ENCODE measurements at places on chromosomes 2 and 18.

DNA sequence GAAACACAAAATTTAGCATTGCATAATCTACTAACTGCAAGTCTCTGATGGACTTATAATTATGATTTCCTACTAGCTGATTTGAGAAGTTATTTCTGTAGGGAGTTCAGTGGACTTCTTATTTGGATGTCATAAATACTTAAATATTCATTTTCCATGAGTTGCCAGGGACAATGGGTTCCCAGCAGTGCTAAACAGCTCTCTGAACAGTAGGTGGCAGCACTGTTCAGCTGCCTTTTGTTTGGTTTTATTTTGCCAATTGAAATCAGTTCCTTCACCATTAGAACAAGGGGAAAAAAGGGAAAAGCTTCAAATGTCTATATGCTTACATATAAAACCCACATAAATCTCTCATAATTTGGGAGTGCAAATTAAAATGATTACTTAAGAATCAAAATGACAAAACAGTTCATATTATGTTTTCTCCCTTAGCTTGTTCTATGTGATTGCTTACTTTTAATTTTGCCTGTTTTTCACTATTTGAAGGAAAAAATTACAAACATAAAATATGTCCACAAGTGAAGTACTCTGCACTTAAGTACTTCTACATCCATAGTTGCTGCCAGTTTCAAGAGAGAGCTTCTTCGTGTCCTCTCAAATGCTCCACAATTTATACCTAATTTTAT is 898.9 kb downstream of the CPS1 start:
- H3K36me3 ChIP-seq, result no peaks in the 10 kb centered on the region
- no peaks in the 10 kb centered on the region for H3K27me3 ChIP-seq
- DNase-seq, result no peak

DNA sequence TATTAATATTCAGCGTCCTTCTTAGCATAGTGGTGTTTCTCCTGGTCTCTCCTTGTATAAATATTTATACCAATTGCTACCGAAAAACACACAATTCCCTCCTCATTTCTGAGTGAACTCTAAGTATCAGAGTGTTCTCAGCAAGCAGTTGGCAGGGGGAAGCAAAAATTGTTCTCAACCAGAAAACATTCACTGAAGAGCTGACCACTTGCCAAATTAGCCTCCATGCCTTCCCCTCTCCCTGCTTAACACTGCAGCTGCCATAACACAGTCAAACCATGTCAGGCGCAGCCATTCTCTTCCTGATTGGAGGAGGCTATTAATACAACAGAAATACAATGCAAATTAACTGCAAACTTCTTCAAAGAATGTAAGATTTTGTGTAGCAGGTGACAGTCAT is 105.0 kb downstream of the COL6A3 start:
- no peaks in the 10 kb centered on the region for H3K27me3 ChIP-seq
- no peak for DNase-seq
- H3K36me3 ChIP-seq, result no peaks in the 10 kb centered on the region

GRCh38 chr2:43848214-43848613 is 9.4 kb downstream of the ABCG8 start:
- no peaks in the 10 kb centered on the region for H3K4me1 ChIP-seq
- no peak overlapping the region for H3K4me3 ChIP-seq
- no peaks in the 10 kb centered on the region for H3K27me3 ChIP-seq
- no peak overlapping the region for H3K27ac ChIP-seq

DNA sequence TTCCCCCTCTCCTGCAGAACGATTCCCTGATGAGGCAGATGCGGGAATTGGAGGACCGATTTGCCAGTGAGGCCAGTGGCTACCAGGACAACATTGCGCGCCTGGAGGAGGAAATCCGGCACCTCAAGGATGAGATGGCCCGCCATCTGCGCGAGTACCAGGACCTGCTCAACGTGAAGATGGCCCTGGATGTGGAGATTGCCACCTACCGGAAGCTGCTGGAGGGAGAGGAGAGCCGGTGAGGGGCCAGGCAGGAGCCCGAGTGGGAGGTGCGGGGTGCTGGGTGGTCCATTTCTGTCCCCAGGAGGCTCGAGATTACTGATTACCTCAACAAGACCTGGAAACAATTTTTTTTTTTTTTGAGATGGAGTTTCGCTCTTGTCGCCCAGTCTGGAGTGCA is 3.1 kb downstream of the DES start:
- no peak overlapping the region for H3K4me3 ChIP-seq
- no peak overlapping the region for H3K27ac ChIP-seq
- H3K36me3 ChIP-seq, result no peaks in the 10 kb centered on the region
- H3K27me3 ChIP-seq, result peaks cover 39% of the 10 kb centered on the region

GRCh38 chr2:237669283-237669627 is 41.9 kb downstream of the LRRFIP1 start:
- peaks cover 18% of the 10 kb centered on the region for H3K4me1 ChIP-seq
- no peaks in the 10 kb centered on the region for H3K36me3 ChIP-seq
- no peak for DNase-seq
- no peak overlapping the region for H3K27ac ChIP-seq
- no peaks in the 10 kb centered on the region for H3K27me3 ChIP-seq

- H3K27me3 ChIP-seq, result no peaks in the 10 kb centered on the region
- H3K36me3 ChIP-seq, result no peaks in the 10 kb centered on the region
- H3K4me3 ChIP-seq, result peak overlapping the region; percentile 88
- H3K4me1 ChIP-seq, result no peaks in the 10 kb centered on the region
- peak overlapping the region; percentile 95 for H3K27ac ChIP-seq
Observed at GRCh38 chr2:159615367-159616285, 722 bp downstream of the BAZ2B start.

GRCh38 chr2:173171321-173171720 is 95.7 kb downstream of the MAP3K20 start:
- no peaks in the 10 kb centered on the region for H3K36me3 ChIP-seq
- no peak overlapping the region for H3K4me3 ChIP-seq
- no peaks in the 10 kb centered on the region for H3K4me1 ChIP-seq
- no peak overlapping the region for H3K27ac ChIP-seq
- no peak for DNase-seq
- H3K27me3 ChIP-seq, result no peaks in the 10 kb centered on the region

DNA sequence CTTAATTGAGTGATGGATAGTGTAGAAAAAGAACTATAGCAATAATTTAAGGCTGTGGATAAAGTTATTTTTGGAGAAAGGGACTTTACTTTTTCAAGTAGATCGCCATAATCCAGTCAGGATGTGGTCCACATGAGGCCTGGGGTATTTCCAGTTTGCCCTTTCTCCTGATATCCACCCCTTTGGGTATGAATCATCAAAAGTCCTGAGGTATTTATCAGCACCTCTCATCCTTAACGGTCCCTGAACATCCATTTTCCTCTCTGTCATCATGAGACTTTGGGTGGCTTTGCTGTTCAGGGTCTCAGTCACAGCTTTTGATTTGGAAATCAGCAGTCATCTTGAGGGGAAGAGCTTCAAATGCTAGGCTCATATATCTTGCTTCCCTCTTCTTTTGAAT is 39.3 kb upstream of the ELAC1 start:
- H3K27ac ChIP-seq, result no peak overlapping the region
- H3K4me1 ChIP-seq, result no peaks in the 10 kb centered on the region
- no peaks in the 10 kb centered on the region for H3K36me3 ChIP-seq

DNA sequence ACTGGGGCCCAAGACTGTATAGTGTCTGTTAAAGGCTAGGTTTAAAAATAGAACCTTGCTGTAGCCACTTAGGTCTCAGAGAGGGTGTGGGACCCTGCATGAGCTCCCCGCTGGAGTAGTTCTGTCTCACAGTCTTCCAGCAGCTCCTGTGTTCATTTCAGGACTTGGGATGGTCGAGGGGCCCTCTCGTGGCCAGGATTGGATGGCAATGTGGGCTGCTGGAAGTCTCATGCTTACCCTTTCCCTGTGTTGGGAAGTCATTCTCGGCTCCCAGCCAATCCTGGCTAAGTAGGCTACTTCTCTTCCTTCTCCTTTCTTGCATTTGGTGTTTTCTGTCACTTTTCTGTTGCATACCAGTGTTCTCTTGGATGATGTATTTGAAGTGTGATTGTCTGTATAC is 284.0 kb upstream of the GCFC2 start:
- no peaks in the 10 kb centered on the region for H3K4me1 ChIP-seq
- no peak overlapping the region for H3K27ac ChIP-seq
- no peaks in the 10 kb centered on the region for H3K27me3 ChIP-seq
- no peak overlapping the region for H3K4me3 ChIP-seq

DNA sequence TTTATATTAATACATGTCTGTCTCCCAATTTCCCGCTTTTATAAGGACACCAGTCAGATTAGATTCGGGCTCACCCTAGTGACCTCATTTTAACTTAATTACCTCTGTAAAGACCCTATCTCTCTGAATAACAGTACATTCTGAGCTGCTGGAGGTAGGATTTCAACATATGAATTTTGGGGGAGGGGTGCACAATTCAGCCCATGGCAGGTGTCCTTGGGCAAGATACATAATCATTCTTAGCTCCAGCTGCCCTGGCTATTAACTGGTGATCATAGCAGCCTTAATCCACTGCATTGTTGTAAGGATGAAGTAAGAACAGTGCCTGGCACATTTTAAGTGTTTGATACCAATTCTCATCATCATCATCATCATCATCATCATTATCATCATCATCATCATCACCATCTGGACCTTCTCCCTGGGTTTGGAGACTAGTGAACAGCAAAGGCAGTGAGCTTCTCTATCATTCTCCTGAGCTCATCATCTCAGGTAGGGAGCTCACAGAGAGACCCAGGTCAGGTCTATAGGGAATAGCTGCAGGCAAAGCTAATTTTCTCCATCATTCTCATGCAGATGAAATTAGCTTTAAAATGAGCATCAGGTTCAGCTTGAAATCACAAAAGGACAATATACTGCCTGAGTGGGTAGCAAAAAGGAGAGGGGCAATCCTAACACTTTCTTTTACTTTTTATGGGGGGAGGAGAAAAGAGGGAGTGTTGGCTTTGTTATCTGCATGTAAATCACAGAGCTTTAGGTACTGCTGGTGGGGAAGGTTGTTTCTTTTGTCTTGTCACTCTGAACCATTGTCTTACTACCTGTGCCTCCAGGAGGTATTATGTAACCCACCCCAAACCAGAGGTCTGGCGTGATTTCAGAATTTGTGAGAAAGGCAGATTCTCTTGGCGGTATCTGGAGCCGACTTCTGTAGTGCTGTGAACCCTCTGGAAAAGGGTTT is 125.5 kb upstream of the SPRED2 start:
- peaks cover 5% of the 10 kb centered on the region for H3K27me3 ChIP-seq
- peak overlapping the region; percentile 31 for H3K4me3 ChIP-seq
- H3K27ac ChIP-seq, result no peak overlapping the region

DNA sequence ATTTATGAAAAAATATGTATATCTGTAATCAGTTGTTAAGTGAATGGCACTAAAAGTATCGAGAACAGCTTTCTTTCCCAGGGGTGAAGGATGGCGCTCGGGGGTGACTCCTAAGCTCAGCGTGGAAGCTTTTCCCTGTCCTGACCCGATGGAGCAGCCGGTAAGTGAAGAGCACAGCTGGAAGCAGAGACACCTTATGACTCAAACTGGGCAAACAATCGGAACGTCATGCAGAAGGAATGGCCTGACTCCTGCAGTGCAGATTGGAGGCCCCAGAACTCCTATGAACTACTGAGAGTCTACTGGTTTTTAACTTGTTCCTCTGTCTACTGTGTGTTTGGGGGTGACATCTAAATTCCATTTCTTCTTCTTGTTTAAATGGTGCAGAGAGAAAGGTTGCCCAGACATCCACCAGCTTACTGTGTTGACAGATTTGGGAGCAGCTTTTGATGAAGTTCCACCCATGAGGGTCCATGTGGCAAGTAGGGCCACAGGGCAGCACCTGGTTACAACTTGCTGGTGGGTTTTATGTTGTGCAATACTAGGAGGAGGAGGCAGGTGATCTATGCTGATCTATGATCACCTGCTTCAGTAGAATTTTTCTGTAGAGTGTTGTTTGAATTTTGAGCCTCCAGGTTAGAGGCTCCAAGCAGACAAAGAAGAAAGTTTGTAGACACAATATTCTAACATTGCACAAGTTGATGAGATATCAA is 52.8 kb upstream of the TMEM182 start:
- H3K27me3 ChIP-seq, result no peaks in the 10 kb centered on the region
- no peak overlapping the region for H3K4me3 ChIP-seq
- H3K27ac ChIP-seq, result no peak overlapping the region
- no peak for DNase-seq
- no peaks in the 10 kb centered on the region for H3K36me3 ChIP-seq

GRCh38 chr2:69934614-69934908 is 19.7 kb downstream of the MXD1 start:
- H3K27ac ChIP-seq, result no peak overlapping the region
- peaks cover 2% of the 10 kb centered on the region for H3K4me1 ChIP-seq
- H3K4me3 ChIP-seq, result no peak overlapping the region
- no peaks in the 10 kb centered on the region for H3K27me3 ChIP-seq
- H3K36me3 ChIP-seq, result no peaks in the 10 kb centered on the region
- no peak for DNase-seq

GRCh38 chr2:238439917-238440316 is 13.2 kb downstream of the ASB1 start:
- H3K27ac ChIP-seq, result no peak overlapping the region
- DNase-seq, result no peak
- H3K4me3 ChIP-seq, result no peak overlapping the region
- H3K36me3 ChIP-seq, result peaks cover 12% of the 10 kb centered on the region
- no peaks in the 10 kb centered on the region for H3K4me1 ChIP-seq

DNA sequence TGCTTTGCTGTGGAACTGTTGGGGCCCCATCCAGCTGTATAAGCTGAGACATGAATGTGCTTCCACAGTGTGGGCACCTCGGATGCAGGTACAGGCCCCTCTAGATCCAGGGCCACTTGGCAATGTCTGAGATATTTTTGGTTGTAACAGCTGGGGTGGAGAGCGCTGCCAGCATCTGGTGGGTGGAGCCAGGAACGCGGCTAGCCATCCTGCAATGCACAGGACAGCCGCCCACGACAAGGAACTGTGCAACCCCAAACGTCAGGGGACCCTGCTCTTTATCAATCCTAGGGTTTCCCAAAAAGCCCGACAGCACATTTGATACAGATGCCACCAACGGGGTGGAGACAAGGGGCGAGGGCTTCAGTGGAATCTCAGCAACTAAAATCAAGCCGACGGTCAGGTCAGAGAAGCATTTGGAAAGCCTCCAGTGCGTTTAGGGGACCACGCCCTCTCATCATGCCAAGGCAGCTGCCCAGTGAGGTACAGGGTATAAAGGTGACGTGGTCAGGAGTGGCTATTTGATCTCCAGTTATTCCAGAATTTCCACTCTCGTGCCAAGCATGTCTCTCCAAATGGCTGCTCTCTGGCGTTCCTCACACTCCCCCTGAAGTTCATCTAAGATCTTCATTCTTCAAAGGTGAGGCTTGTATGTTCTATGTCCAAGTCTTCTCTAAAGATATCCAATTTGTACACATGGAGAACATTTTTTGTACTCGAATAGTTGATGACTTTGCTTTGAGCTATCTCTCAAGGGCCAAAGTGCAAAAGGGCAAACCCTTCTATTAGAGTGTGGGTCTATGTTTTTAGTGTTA is 55.7 kb downstream of the LRRFIP1 start:
- H3K27me3 ChIP-seq, result no peaks in the 10 kb centered on the region
- H3K4me1 ChIP-seq, result no peaks in the 10 kb centered on the region
- no peak for DNase-seq
- H3K27ac ChIP-seq, result no peak overlapping the region

DNA sequence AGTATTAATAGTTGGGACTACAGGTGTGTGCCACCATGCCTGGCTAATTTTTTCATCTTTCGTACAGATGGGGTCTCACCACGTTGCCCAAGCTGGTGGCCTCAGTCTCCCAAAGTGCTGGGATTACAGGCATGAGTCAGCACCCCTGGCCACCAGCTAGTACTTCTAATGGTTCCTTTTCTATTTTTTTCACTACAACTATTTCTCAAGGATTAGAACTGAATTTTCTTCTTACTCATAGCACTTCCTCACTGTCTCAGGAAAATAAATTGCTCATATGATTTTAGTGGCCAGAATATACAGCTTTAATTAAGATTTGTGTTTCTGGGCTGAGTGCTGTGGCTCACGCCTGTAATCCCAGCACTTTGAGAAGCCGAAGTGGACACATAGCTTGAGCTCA is 43.2 kb upstream of the SOS1 start:
- H3K27me3 ChIP-seq, result no peaks in the 10 kb centered on the region
- DNase-seq, result no peak
- H3K4me3 ChIP-seq, result no peak overlapping the region
- H3K27ac ChIP-seq, result no peak overlapping the region

Measured in H1 (cell line).